COLO829 (cell line): ENCODE measurements at places on chromosomes 3 and 15.
A peak's percentile ranks its signal among the peaks of the same experiment; 100 is the strongest.

DNA sequence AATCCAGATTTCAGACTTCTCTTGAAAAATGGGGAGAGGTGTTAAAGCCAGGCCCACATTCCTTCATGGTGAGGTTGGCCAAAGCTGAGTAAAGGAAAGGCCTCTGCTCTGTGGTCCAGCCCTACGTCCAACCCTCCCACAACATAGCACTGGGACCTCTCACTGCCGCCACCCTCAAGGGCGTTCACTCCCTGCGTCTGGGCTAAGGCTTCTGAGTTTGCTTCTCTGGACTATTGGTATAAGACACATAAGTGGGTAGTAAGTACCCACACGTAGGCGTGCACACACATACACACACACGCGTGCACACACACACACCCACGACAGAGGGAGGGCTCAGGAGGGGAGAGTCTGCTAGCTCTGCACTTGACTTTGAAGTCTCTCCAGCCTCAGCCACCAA lies 80.2 kb upstream of the PXYLP1 start:
- no peak for DNase-seq

DNA sequence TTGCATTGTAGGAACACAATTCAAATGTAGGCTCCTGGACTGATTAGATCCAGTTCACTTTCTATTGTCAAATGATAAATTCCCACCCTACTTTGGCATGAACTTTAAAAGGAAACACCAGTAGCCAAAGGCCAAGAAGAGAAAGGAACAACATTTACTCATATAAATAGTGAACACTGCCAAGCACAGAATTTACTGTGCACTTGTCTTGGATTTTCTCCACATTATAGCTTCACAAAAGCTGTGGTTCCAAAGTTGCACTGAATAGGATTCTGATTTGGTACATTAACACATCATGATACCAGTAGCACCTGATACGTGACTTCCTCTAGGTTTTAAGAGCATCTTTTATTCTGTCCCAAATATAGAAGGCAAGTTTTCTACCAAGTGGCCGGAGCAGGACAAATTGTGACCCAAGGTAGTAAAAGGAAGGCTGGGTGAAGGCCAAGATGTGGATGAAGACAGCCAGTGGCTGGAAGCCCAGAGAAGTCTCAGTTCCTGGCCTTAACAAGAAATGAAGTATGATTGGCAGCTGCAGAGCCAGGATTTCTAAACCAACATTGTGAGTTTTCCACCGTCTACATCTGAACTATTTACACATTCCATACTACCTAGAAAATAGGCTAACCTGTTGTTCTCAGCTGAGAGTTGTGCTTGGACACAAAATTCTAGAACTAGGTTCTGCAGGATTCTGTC lies 206.7 kb downstream of the THRB start:
- DNase-seq = no peak

DNA sequence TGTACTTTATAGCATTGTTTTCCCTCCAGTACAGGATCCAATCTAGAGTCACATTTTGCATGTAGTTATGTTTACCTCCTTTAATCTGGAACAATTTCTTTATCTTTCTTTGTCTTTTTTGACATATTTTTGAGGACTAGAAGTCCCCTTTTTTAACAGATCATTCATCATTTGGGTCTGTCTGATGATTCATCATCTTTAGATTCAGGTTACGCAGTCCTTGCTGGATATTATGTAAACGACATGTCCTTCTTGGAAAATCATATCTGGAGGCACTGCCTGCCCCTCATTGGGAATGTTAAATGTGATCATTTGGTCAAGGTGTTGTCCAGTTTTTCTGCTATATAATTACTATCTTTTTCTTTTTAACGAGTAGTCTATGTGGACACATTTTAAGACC lies 18.3 kb downstream of the TGM4 start:
- DNase-seq = no peak

- no peak for DNase-seq
Observed at GRCh38 chr3:188239577-188239976, 85.6 kb downstream of the LPP start.

GRCh38 chr3:192843723-192844485 lies 73.8 kb downstream of the MB21D2 start:
- DNase-seq = no peak

GRCh38 chr3:171342200-171342599 lies 118.0 kb downstream of the TNIK start:
- DNase-seq = no peak

DNA sequence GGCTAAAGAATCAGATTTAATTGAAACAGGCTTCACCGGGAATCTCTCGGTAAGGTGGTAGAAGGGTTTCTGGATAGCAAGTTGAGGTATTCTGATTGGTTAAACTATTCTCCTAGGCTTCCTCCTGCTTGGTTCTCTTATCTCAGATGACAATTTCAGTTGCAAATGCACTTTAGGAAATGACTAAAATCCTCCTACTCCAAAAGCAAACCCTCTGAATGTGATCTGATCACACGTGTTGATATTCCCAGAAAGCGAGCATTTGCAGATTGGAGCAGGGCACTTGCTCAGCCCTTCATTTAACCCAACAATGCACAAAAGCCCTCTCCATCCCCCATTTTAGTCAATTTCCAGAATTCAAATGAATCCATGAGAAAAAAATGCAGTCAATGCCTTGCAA lies 55.6 kb upstream of the ICE2 start:
- DNase-seq = no peak

GRCh38 chr15:60720493-60721256 lies 241.7 kb upstream of the ICE2 start:
- DNase-seq = no peak

- no peak for DNase-seq
Observed at GRCh38 chr3:6222069-6222468, 638.8 kb upstream of the GRM7 start.

- peak; percentile 61 for DNase-seq
Observed at GRCh38 chr3:139532976-139533375, 6.6 kb downstream of the RBP1 start.

- DNase-seq = no peak
Observed at GRCh38 chr3:32308378-32308777, 69.9 kb downstream of the CMTM8 start.

- DNase-seq = no peak
Observed at GRCh38 chr3:107395066-107395465, 17.8 kb downstream of the CCDC54 start.

DNA sequence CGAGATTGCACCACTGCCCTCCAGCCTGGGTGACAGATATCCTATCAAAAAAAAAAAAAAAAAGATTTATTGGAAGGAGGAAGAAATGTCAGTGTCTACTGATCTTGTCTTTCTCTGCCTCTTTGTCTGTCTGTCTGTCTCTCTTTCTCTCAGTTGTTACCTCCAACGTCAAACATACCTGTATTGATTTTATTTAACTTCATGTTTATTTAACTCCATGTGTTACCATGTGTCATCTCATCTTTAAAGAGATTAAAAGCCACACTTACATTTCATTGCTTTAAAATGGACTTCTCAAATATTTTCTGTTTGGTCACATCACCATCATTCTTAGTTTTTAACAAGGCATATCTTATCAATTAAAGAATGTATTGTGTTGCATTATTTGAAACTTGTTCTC lies 9.4 kb downstream of the CLDN11 start:
- no peak for DNase-seq
